ENCODE measurements at places on chromosomes 6 and 20.

DNA sequence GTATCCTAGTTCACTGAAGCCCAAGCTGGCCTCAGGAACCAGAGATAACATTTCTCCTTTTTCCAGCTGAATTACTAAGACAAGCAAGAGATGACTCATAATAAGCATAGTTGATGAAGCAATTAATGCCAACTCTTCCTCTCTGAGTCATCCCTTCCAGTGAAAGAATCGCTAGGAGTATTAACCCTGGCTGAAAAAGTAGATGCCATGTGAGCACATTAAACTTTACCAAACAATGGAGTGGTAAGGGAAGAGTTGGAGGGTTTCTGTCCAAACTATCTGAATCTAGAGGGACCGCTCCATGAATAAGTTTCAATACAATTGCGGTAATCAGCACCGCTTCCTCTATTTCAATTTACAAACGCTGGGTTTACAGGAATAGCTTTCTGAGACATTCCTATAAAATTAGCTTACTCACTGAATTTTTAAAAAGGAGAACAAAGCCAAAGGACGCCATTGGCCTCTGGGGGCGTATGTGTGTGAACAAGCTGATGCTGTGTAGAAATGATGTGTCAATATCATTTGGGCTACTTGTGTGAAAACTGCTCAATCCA is 48.3 kb downstream of the ATXN1 start:
- DNase-seq = no peak

DNA sequence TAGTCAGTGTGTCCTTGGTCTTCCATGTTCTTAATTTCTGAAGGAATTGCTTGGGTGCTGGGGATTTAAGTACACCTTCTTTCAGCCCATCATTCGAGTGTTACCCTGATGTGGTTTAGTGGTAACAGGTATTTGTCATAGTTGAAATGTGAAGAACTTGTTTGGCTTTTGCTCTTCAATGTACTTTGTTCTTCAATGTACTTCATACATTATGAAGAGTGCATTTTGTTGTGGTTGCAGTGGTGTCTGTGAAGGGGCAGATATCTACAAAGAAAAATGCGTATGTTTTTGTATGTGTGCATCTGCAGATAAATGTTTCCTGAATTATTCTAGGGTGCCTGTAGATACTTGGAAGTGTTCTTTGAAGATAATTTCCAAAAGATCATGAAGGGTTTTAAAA is 111.2 kb upstream of the SUPT3H start:
- no peak for DNase-seq

DNA sequence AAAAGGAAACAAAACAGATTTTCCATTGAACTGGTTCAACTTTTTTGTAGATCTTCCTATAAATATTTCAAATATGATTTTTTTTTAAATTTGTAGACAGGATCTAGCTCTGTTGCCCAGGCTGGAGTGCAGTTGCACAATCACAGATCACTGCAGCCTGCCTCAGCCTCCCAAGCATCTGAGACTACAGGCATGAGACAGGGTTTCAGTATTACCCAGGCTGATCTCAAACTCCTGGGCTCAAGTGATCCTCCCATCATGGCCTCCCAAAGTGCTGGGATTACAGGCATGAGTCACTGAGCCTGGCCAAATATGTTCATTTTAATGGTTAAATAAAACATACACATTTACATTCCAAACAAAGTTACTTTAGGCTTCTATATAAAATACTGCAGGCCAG is 33.6 kb downstream of the SAMHD1 start:
- no peak for DNase-seq

DNA sequence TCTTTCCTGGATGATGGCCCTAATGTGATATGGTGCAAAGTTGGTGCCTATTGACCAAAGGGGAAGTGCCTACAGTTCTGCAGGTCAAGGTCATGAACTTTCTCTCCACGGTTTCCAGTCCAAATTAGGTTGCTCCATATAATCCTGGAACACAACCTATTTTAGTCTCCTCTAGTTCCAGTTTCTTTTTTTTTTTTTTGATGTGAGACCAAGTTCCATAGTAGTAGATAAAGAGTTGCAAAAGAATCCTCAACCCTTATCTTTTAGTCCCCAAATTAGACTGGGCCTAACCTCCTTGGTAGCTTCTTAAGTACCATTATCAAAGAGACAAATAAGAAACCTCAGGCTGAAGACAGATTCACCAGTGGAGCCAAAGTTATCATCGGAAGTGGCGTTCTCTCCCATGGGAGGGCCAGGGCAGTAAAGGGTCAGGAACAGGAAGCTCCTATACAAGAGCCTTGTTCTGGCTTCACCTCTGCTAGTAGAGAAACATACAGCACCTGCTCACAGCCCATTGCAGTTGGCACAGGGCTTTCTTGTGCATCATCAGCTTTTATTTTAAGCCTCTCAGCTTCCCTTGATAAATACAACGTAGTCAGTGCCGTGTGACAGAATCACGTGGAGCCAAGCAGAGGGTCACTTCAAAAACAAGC is 132.2 kb upstream of the RREB1 start:
- DNase-seq = peak; percentile 11

DNA sequence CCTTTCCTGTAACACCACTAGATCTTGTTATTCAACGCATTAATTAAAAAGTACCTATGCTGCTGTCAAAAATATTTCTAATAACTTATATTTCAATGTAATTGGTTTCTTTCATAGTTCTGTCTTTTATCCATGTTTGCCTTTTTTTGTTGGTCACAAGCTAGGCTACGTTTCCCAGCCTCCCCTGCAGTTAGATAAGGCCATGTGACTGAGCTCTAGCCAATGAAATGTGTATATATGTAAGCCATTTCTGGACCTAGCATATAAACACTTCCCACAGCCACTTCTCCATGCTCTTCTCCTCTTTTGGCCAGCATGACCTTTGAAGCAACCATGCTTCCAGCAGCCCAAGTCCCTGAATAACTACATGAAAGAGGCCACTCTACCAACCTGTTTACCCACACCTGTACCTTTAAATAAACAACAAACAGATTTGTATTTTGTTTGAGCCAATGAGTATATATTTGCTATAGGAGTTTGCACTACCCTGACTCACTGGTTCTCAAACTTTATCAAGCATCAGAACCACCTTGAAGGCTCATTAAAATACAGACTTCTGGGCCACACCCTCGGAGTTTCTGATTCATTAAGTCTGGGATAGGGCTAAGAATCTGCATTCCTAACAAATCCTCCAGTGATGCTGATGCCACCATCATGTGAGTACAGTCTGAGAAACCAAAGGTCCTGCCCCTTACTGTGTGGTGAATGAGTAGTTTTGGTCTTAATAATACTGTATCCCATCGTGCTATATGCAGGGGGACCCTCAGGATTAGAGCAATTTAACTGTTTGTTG is 45.6 kb upstream of the BEND6 start:
- no peak for DNase-seq

Measured in NCI-H345 (cell line).